ENCODE measurements at places on chromosomes 5 and 9.
A peak's percentile ranks its signal among the peaks of the same experiment; 100 is the strongest.

DNA sequence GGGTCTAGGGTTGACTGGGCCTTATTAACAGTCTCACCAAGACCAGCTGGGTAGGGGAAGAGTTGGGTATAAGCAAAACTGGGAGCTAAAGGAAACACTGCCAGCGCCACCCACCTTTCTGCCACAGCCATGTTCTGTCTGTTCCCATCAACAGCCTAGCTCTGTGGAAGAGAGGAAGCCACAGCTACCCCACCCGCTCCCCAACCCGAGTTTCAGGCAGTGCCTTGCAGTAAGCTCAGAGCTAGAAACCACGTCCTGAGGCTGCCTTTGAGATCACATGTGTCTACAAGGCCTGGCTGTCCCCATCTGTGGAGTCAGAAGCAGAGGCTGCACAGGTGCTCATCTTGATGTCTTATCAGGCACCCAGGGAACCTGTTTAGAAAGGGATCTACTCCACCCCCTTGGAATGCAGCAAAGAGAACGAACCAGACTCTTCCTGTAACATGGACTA, 15.3 kb downstream of the HNRNPH1 start:
- DNase-seq = peak; percentile 30

- DNase-seq = no peak
Measured at GRCh38 chr5:14790220-14790619, 81.4 kb downstream of the ANKH start.

GRCh38 chr5:41193456-41194205, 19.7 kb downstream of the C6 start:
- DNase-seq = no peak

GRCh38 chr5:32687499-32687831, 23.7 kb upstream of the NPR3 start:
- DNase-seq = no peak

- no peak for DNase-seq
Measured at GRCh38 chr9:95791286-95791685, 84.2 kb upstream of the ERCC6L2 start.

DNA sequence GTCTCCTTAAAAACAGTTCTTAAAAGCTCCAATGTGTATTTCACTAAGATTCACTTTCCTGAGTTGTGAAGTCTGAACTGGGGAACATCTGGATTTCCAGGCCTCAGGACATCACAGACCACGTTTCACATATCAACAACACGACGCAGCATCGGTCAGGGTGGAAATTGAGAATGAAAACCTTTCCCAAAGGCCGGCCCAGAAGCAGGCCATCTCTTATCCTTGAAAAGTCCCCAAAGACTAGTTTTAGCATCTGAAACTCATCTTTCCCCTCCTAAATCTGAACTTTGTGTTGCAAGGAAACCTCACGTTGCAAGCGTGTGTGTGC, 96.4 kb upstream of the COL5A1 start:
- no peak for DNase-seq

DNA sequence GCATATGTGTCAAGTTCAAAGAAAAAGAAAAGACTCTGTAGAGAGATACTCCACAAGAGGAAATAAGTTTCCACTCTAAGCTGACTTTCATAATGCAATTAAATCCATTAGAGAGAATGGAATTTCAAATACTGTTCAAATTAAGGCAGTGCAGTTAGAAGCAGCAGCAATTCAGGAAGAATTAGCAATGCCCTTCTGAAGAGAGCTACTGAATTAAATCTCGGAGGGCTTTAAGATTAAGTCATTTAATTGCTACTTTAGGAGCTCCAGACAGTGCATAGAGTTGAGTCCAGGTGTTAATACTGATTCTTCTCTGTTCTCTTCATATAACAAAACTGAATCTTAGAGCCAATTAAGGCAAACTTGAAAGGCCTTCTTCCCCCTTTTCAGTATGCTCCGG, 8.5 kb downstream of the CDH12 start:
- DNase-seq = no peak

- no peak for DNase-seq
Measured at GRCh38 chr9:130039528-130040147, 3.4 kb downstream of the FNBP1 start.

DNA sequence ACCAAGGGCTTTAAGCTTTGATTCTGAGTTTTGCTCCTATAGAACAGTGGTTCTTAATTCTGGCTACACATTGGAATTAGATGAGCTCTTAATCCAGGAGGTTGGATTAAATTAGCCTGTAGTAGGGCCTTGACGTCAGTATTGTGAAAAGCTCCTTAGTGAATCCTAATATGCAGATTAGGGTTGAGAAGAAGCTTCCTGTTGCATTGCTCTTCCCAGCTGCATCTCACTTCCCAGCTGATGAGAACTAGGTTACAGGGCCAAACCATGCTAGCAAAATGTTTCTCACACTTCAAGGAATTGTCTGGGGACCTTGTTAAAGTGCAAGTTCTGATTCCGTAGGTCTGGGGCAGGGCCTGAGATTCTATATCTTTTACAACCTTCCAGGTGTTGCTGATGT, 300.0 kb downstream of the ZSWIM6 start:
- no peak for DNase-seq

DNA sequence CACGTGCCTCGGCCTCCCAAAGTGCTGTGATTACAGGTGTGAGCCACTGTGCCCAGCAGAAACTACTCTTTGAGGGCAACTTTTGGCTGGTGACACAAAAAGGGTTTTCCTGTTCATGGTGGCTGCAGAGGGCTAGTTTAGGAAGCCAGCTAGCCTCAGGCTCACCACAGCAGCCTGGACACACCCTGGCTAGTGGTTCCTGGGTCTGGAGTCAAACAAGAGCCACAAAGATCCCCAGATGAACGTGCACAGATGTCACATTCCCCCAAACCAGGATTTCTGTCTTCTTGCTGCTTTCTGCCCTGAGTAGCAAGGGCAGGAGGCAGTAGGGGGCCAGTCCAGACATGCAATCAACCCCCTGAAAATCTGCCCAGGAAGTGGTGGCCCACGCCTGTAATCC, 6.8 kb downstream of the HBEGF start:
- DNase-seq = no peak

- no peak for DNase-seq
Measured at GRCh38 chr5:131297886-131298285, 34.0 kb downstream of the CDC42SE2 start.

GRCh38 chr5:81879936-81880335, 91.9 kb upstream of the ATG10 start:
- no peak for DNase-seq

DNA sequence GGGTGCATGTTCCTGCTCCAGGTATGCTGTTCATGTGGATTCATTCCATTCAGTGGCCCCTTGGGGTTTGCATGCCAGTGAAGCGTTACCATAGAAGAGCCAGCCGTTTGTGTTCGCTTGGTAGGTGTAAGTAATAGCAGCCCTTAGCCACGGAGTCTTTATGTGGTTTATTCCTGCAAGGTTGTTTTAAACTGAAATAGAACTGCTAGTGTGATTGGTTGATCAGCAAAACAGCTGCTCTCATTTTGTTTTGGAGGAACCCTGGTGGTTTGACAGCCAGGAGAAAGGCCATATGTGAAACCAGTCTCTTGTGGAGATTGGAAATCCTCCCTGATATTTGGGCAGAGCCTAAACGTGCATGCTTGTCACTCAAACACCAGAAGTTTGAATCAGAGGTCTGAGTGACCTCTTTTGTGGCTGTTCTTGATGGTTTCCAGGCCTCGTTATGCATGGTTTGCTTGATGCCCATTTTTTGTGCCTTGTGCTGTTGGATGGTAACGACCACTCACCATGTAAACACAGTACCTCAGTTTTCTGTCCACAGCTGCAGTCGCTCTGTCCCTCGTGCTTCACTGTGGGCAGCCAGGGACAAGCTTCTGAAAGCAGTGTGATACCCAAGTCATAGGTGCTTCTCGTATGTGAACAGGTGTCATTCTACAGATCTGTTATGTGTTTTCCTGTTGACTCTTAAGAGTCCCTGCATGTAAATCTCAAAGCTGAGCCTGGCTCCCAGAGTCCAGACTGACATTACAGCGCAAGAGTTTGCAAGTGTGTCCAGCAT, 58.3 kb upstream of the NXNL2 start:
- no peak for DNase-seq

GRCh38 chr9:121683652-121684051, 32.2 kb downstream of the DAB2IP start:
- no peak for DNase-seq

GRCh38 chr5:135553688-135554462, 18.1 kb upstream of the NEUROG1 start:
- DNase-seq = no peak

GRCh38 chr5:67135381-67135984, 61.1 kb downstream of the CD180 start:
- no peak for DNase-seq

DNA sequence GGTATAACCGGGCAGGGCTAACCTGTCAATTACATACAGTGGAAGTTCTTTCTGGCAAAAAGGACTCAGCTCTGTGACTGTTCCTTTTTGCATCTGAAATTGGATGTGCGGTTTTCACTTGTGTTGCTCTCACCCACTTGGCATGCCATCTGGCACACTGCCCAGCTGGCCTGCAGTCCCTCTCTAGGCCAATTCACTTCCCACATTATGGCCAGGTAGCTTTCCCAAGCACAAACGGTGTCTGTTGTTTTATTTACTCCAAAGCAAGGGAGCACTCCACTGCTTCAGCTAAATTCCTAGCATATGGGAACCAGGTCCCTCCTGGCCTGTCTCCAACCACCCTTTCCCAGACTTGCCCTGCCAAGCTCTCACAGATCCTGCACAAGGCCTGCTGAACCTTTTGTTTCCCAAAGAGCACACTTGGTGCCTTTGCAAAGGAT, 132.5 kb downstream of the SEMA6A start:
- no peak for DNase-seq

- no peak for DNase-seq
Measured at GRCh38 chr9:135419106-135419505, 60.5 kb upstream of the PPP1R26 start.

GRCh38 chr5:5181650-5182324, 41.7 kb downstream of the ADAMTS16 start:
- no peak for DNase-seq

DNA sequence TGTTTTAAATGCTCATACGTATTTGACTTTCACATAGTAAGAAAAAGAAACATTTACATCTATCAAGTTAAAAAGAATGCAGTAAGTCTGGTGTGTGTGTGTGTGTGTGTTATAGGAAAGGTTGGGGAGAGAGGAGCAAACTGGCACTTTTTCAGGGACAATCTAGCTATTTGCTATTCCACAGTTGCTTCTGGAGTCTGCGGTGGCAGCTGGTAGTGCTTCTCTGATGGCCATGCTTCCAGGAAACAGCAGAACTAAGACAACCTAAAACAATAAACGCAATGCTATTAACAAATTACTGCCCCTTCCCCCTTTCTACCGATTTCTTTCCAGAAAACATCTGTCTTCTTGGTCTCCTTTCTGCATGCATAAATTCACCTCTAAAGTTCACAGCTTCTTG, 70.0 kb upstream of the CDH10 start:
- DNase-seq = no peak

GRCh38 chr5:118293378-118293777, 695.0 kb downstream of the DTWD2 start:
- no peak for DNase-seq

GRCh38 chr5:145237843-145238242, 597.3 kb downstream of the PRELID2 start:
- no peak for DNase-seq

- no peak for DNase-seq
Measured at GRCh38 chr5:138111181-138111580, 27.3 kb downstream of the WNT8A start.

GRCh38 chr9:7912037-7912535, 112.5 kb upstream of the DMAC1 start:
- no peak for DNase-seq

- no peak for DNase-seq
Measured at GRCh38 chr5:148830211-148830610, 3.8 kb downstream of the ADRB2 start.

DNA sequence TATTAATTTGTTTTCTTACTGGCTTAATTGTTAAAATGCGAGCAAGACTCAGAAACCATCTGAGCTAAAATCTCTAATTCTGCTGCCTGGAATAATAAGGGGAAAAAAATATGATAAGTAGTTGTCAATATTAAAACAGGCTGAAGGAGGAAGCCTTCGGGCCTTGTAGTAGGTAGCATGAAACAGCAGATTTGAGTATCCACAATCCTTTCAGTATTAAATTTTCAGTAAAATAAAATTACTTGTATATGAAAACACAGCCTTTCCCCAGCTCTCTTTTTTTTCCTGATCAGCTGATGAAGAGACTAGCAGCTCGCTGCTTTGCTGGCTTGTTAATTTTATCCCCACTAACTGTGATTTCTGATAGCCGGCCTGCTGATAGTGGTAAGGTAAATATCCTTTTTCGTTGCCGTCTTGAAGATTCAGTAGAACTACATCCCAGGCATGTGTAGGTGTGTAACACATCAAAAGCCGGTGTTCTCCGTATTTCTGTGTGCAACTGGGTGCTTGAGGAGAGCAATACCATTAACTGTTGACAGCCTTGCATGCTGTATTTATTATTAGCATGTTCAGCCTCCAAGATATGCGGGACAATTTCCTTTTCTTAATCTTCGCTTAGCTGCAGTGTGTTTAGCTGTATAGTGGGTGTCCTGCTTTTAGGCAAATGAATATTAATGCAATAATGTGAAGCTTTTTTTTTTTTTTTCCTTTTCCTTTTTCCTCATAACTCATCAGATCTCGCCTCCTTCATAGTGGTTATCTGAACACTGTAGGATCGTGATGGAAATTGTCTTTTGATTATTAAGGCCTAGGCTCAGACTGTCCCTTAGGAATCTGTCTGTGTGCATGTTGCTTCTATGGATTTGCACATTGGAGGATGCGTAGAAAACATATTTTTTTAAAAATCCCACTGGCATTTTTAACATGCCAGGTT, 144.6 kb downstream of the SMARCA2 start:
- no peak for DNase-seq

DNA sequence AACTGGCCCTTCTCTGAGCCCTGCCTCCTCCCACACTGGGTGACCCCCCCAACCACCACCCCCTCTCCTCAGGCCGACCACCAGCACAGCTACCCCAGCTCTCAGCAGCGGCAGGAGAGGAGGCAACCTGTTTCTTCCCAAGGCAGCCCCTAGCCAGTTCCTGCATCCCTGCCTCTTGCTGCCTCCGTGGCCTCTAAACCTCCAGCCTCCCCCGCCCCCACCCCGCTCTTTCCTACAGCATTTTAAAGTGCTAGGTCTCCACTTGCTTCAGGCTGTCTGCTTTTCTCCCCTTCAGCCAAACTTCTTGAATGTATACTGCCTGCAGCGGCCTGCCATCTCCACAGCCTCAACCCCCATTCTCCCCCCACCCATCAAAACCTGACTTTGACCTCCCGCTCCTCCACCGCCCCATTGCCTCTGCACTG, 135.6 kb downstream of the DAB2IP start:
- DNase-seq = no peak

Measured in CD4-positive, alpha-beta T cell treated with Interleukin-15 for 1 hour (primary cell).